ENCODE measurements at places on chromosomes 5 and 9.

- DNase-seq: no peak
Observed at GRCh38 chr5:157348049-157348400, 82.1 kb downstream of the CYFIP2 start.

DNA sequence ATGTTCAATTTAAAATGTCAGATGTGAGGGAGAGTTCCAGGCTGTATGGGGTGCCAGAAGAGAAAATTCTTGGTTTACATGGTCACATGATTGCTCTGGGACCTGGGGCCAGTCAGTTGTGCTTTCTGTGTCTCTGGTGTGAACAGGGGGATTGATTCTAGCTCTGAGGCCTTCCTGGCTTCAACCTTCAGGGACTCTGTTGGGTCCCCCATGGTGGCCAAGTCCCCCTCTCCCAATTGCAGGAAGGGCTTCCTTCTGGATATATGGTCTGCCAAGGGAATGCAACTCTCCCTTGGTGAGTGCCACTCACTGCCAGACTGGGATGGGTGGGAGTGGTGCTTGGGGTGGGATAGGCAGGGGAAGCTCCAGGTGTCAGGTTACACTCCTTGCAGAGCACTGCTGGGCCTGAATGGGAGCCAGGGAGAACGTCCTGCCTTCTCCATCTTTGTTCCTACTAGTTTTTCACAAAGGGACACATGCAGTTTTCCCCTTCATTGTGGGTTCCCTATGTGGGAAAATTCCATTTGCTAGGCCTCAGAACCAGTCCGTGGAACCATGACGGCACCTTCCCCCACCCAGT lies 153.2 kb downstream of the MELK start:
- DNase-seq: no peak

DNA sequence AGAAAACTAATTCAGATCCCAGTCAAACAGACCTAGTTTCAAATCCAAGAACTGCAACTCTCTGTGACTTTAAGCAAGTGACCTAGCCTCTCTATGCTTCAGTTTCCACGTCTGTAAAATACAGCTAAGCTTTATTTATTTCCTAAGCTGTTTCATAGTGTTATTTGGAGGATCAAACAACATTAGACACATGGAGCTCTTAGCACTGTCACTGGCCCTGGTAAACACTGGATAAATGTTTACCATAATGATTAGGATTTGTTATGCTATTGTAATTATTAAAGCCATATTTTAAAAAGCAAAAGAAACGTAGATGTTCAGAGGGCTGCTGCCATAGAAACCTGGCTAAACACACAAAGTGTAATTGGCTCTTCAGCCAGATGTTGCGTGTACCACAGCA lies 26.6 kb upstream of the C5orf58 start:
- no peak for DNase-seq

DNA sequence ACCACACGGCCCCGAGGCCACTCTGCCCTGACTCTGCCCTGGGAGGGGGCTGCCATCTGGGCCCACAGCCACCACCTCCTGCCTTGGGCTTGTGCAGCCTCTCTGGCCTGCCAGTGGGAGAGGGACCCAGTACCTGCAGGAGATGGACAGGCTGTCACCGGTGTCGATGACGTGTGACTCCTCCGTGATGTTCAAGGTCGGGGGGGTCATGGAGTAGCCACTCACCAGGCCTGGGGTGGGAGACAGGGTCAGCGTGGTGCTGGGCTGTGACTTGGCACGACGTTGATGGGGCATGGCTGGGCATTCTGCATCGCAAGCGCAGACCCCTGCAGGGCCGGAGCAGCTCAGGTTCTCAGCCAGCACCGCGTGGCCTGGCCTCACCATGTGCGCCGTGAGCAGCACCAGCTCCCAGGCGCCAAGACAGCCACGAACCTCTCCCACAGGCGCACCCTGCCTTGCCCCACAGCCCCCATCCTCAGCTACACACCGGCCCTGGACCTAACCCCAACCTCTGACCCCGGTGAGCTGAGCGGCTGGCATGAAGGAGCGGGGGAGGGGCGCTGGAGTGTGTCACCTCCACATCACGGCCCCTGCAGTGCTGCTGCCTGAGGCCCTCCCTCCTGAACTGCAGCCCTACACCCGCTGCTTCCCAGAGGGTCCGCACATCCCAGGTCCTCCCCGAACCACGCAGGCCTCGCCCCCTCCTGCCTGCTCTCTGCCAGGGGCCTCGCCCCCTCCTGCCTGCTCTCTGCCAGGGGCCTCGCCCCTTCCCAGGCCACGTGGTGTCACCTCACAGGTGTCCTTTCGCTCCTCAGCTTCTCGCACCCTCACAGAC lies 17.6 kb downstream of the FLT4 start:
- DNase-seq: no peak

DNA sequence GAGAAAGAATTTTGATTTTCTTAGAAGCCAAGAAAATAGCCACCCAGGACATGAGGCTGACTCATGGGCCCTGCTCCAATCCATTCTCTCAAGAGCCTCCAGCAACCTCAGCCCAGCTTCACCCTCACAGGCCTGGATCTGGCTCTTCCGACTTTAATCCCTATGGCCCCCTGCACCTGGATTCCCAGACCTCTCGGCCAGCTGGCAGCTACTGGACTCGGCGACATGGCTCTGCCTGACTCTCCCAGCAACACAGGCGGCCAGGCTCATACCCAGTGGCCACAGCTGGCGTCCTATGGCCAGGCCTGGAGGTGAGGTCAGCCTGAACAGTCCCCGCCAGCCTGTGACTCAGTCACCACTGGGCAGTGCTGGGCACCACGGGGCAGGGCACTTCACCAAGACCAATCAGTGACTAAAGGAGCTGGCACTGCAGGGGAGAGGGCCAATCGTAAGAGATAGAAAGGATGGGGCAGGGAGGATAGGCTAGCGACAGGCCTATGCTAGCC lies 6.2 kb upstream of the PDLIM4 start:
- no peak for DNase-seq

GRCh38 chr5:93240228-93240834 lies 340.7 kb downstream of the NR2F1-AS1 start:
- peak; percentile 15 for DNase-seq

- DNase-seq: no peak
Observed at GRCh38 chr5:79974886-79975285, 16.2 kb downstream of the MTX3 start.

GRCh38 chr9:72262063-72262462 lies 102.9 kb downstream of the ZFAND5 start:
- DNase-seq: no peak

- no peak for DNase-seq
Observed at GRCh38 chr9:84301851-84302250, 38.7 kb downstream of the SLC28A3 start.

DNA sequence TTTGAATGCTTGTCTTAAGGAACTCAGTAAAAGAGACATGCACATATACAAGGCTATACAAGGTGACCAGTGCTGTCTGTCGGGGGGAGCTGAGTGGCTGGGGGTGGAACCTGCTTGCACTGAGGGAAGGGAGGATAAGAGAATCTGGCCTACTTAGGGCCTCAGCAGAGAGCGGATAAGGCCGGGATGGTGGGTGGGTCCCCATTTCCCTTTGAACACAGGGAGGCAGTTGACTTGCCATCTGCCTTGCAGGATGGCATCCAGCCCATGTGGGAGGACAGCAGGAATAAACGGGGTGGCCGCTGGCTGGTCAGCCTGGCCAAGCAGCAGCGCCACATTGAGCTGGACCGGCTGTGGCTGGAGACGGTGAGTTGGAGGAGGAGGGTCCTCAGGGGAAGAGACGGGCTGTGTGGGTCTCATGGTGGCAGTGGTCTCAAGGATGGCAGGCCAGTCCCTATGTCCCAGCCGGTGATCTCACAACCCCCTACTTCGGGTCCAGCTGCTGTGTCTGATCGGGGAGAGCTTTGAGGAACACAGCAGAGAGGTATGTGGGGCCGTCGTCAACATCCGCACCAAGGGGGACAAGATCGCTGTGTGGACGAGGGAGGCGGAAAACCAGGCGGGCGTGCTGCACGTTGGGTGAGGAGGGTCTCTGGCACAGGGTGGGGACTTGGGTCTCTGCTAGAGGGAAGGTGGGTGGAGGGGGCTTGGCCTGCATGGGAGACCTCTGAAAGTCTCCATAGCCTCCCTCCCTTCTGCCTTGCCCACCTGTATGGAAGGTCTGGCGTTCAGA lies 2.2 kb upstream of the TSPAN17 start:
- no peak for DNase-seq

- no peak for DNase-seq
Observed at GRCh38 chr5:1217596-1218206, 7.5 kb upstream of the SLC6A18 start.

- peak; percentile 100 for DNase-seq
Observed at GRCh38 chr5:181223058-181223728, at the start of gene TRIM41. Gene TRIM41 (plus strand): TSS chr5:181223281. CDS start chr5:181224000, 719 bp downstream.

DNA sequence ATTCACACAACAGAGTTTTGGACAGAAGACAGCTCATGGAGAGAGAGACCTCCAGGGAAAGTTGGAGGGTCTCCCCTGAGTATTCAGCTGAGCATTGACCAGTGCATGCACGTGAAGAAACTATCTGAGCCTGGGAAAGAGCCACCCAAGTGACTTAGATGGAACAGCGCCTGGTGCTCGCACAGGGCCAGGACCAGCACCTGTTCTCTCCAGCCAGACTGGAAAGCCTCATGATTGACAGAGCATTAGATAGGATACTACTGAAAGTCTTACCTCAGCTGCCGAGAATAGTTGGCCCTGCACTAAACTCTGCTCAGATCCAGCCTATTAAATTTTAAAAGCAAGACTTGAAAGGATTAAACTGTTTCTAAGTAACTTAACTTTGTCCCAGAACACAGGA lies 28.3 kb upstream of the NEURL1B start:
- DNase-seq: no peak
